ENCODE measurements at places on chromosomes 2 and 18.

DNA sequence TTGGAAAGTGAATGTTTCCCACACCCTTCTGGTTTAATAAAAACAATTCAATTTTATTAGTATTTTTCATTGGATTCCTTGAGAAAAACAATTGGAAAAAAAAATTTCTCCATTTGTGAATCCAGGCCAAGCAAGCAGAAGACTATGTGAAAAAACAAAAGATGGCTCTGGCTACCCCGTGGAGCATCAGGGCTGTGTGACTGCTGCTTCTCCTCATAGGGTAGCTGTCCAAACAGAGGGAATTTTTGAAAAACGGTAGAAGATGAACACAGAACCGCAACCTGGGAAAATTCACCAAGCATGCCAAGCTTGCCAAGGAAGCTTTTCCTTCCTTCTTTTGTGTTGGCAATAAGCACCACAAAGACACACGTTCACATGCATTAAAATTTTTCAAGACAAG lies 71.3 kb upstream of the ACVR2A start:
- DNase-seq = no peak

DNA sequence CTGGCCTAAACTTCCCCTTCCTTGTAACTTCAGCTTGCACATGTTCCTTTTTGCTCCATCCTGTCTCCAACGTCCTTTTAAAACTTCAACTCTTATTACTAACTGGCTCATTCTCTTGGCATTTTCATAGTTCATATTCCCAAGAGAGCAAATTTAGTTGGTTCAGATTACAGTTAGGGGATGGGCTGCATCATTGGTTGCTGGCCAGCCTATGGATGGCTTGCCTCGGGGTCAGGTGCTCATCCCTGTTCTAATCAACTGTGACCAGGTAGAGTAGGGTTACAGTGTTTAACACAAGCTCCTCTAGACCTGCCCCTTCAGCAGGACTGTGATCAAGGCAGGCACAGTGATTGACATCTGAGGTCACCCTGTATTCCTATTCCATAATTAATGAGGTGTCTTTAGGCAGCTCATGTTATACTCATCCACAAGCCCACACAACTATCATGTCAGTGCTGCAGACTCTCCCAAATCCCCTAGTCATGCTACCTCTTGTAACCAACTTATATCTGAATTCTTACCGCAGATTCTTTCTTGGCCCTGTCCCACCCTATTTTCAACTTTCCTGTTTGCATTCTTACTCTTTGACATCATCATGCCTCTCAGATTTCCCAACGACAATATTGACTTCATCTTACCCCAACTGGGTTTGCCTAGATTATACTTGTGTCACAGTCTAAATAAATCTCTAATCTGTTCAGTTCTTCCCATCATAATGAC lies 293.3 kb downstream of the MTX2 start:
- DNase-seq = no peak

- DNase-seq = peak; percentile 53
Observed at GRCh38 chr2:112884869-112885505, 26.0 kb upstream of the IL37 start.

DNA sequence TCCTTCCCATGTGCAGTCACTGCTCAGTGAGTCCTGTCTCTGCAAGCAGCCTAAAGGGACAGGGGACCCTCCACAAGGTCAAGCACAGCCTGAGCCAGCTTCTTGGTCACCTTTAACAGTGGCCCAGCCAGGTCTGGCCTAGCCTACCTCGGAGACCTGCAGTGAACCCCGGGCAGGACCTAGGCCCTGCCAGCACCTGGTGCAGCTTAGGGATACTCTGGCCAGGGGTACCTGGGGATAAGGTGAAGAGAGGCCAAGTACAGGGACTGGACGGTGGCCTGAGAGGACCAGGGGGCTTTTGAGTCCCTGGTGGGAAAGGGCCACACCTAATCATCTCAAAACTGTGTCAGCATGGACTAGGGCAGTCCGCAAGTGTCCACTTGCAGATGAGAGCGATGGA lies 67.8 kb downstream of the EMX1 start:
- DNase-seq = no peak

- DNase-seq = no peak
Observed at GRCh38 chr2:80462654-80463053, 158.1 kb upstream of the LRRTM1 start.

DNA sequence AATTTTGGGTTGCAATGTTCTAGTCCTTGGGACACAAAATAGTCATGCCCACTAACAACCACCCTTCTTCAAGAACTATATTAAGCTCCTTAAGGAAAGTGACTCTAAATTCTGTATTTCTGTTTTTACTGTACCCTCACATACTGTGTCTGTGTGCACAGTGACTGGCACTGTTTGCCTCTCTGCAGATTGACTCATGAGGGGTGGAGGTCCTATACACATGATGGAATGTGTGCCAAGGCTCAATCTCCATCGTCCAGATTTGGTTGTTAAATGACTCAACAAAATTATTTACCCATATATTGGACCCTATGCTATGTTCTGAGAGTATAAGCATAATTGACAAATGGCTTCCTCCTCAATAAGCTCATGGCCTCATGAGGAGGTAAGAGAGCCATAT lies 126.6 kb upstream of the CWC22 start:
- no peak for DNase-seq

- no peak for DNase-seq
Observed at GRCh38 chr2:39124746-39125057, 3.9 kb upstream of the SOS1 start.

DNA sequence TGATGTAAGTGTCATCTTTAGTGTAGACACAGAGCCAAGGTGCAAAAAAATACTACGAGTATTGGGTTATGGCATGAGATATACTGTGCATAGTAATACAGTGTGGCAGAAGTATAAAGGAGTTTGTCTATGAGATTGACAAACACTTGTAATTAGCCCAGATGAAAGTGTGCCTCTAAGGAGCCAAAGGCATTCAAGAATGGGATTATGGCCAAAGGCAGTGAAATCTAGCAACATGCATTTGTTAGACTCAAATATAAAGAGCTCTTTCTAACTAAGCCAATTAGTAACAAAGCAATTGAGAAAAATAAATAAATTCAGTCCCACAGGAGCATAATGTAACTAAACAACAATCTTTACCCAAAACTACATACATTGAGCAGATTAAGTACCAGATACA lies 1761.8 kb downstream of the SUCLG1 start:
- DNase-seq = no peak

GRCh38 chr2:213787869-213788268 lies 503.6 kb downstream of the SPAG16 start:
- no peak for DNase-seq

DNA sequence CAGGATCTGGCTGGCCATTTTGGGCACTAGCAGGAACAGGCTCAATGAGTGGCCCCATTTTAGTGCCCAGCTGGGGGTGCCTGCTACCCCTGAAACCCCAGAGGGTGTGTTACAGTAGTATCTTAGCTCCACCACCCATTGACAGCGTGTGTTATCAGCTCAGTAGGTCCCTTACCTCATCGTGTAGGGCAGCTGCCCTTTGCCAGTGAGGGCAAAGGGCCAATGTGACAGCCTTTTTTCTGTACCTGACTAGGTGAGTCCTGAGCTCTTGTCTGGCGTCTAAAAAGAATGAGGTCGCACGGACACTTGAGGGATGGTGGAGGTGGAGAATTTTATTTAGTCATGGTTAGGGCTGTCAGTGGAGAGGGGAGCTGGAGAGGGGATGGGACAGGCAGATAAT lies 462.2 kb downstream of the PIK3C3 start:
- DNase-seq = no peak

DNA sequence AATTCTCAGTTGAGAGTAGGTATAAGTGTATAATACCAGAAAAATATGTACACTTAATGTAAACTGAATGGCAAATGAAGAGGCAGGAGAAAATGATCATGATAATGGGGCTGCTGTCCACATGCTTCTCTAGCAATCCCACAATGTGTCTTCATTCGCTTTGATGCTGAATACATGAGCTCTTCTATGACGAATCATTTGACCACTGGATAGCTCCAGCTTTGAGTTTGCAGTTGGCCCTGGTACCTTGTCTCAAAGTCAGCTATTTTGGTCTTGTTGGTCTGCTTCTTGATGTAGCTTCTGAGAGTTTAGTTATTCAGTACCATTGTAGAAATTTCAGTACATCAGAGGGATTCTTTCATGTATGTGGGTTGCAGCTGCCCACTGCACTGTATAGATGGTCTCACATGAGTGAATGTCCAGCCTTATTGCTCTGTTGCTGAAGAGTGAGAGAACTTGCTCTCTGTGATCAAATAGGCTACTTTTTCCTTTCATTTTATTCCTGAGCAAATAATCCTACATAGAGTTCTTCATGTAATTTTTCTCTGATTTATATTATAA lies 105.1 kb downstream of the TTC27 start:
- DNase-seq = no peak

GRCh38 chr2:10038123-10038522 lies 5.2 kb upstream of the KLF11 start:
- DNase-seq = no peak

DNA sequence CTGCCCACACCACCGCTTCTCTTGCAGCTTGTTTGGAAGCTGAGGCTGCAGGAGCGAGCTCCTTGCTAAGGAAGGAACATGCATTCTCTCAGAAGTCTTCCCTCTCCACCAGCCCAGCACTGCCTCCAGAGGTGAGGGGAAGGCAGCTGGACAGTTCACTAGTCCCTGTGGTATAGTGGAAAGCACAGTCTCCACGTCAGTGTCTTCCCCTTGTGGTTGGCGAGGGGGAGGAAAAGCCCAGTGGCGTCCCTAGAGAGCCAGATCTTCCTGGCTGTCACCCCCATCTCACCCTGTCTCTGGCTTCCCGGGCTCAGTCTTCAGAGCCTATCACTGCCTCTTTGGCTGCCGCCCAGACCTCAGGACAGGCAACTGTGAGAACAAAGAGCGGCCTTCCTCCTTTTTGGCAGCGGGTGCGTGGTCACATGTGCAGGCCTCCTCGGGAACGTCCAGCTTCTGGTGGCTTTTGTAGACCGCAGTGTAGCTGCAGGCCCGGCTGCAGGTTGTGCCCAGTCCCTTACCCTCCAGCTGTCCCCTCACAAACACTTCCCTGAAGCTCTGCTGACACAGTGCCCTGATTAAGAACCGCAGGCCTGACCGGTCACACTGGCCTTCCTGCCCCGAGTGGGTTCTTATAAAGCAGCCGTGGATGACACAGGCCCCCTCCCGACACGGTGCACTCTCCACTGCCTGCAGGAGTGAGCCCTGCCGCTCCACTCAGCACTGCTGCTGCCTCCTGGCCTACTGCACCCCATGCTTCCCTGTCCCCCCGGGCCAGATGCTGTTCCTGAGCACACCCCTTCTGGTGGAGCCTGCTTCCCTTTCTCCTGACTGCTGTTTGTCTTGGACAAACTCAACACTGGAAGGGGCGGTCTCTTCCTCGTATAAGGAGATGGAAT lies 90.9 kb downstream of the RNF144A start:
- DNase-seq = no peak

DNA sequence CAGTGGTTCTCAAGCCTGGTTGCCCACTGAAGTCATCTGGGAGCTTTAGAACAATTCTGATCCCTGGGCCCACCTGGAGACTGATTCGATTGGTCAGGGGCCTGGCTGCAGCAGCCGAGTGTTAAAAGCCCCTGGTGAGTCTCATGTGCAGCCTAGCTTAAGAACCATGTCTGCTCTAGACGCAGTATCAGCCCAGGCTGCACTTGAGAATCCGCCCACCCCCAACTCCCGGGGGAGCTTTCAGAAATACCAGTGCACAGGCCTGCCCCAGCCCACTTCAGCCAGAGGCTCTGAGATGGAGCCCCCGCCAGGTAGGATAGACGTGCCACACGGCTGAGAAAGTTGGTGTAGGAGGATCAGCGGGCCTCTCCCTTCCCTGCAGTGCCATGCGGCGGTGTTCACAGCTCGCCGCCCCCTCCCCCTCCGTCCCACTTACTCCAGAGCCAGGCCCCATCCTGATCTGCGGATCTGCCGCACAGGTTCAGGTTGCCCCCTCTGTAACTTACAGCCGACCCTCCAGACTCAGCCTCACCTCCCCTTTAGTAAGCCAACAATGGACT lies 209.0 kb upstream of the RAB12 start:
- DNase-seq = no peak

Data from stimulated activated CD8-positive, alpha-beta memory T cell treated with anti-CD3 and anti-CD28 coated beads, Interleukin-4, amount 100 ng/mL, for 4 hours (primary cell).